ENCODE measurements at places on chromosomes 16 and 17.

- no peak for DNase-seq
Measured at GRCh38 chr16:60636117-60636516, 1400.1 kb downstream of the CDH8 start.

DNA sequence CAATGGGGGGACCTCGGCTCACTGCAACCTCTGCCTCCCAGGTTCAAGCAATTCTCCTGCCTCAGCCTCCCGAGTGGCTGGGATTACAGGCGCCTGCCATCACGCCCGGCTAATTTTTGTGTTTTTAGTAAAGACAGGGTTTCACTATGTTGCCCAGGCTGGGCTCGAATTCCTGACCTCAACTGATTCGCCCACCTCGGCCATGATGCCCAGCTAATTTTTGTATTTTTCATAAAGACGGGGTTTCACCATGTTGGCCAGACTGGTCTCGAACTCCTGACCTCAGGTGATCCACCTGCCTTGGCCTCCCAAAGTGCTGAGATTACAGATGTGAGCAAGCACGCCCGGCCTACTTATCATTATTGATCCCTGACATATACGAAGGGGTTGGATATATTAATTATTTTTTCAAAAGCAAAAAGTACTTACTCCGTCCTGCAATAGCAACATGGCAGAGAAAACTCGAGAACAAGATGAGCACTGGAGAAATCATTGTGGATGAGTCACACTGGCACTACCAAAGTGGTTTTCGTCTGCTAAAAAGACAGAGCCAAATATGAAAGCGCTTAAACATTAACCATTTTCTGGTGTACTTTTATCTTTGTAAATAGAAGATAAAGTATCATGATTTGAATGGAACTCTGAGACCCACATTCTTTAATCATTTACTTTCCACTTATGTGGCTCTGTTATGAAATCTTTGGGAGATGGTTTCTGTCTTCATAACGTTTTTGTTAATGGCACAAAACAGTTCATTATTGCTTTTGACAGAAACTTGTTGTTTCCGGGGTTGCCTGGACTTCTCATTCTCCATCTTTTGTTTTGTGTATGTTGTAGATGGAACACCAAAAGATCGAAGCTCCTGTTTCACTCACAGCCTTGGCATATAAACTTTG lies at the start of gene APOH:
Gene APOH (minus strand): TSS at position 529 of the 896 bp plus-strand sequence. CDS start 36 bp downstream, at position 493.
- no peak for DNase-seq

GRCh38 chr17:63190821-63191370 lies 224.9 kb downstream of the TANC2 start:
- no peak for DNase-seq

- no peak for DNase-seq
Measured at GRCh38 chr16:29812754-29813643, 1.0 kb downstream of the PRRT2 start.

DNA sequence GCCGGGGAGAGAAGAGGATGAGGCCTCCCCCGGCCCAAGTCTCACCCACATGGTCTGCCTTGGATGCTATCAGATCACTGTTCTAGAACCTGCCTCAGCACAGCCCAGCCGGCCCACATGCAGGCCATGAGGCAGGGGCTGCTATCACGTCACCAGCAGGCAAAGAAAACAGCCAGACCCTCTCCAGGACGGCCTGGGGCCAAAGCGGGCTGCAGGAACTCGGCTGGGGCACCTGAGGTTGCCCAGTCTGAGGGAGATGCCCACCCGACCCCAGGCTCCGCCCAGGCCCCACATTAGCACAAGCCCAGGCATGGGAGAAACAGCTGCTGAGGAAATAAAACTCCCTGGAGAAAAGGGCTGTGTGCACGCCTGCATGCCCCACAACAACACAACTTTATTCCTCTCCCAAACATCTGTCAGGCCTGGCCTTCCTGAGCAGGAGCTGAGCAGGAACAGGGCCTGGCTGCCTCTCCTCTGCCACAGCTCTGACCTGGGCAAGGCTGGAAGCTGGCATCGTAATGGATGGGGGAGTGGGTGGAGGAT lies 6.7 kb upstream of the SMIM5 start:
- no peak for DNase-seq

DNA sequence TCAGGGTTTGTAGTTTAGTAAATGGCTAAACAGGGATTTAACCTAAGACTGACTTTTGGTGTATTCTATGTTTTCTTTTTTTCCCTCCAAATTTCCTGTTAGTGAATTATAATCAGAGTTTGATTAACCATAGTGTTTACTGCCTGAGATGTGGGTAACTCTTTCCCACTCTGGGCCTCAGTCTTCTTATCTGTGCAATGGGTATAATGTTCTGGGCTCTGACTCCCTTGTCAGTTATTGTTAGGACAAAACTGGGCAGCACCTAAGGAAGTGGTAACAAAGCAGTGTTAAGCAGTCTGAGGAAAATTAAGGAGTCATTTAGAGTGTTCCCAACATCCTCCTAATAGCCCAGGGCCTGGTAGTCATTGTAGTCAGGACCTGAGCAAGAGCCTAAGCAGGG lies 206.4 kb upstream of the N4BP1 start:
- DNase-seq, result no peak

DNA sequence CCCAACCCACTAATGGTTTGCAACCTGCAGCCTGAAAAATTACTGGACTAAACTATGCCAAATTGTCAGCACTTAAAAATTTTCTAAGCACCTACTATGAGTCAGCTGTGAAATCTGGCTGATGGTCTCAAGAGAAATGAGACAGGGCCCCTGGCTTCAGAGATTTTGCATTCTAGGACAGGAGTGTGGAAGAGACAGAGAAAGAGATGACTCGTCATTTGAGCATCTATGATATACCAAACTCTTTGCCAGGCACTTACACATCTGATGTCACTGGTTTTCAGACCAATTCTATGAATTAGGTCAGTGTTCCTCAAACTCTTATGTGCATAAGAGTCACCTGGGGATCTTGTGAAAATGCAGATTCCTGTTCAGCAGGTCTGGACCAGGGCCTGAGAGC lies 44.4 kb downstream of the CLEC19A start:
- peak; percentile 12 for DNase-seq

DNA sequence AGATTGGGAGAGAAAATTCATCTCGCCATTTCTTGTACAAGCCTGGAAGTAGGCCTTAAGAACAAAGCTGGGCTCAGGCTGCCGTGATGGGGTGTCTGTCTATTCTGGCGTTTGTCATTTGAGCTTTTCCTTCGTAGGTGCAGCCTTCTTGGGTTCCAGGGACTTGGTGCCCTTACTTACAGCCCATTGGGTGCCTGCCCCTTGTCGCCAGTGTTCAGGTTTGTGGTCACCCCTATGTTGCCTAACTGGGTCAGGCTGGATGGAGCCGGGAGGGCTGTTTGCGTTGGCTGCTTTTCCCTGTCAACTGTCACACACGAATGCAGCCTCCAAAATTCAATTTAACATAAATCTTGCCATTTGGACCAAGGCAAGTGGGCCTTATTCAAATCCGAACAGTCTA lies 23.7 kb upstream of the MED9 start:
- no peak for DNase-seq

GRCh38 chr16:85457366-85457765 lies 155.8 kb upstream of the GSE1 start:
- no peak for DNase-seq

DNA sequence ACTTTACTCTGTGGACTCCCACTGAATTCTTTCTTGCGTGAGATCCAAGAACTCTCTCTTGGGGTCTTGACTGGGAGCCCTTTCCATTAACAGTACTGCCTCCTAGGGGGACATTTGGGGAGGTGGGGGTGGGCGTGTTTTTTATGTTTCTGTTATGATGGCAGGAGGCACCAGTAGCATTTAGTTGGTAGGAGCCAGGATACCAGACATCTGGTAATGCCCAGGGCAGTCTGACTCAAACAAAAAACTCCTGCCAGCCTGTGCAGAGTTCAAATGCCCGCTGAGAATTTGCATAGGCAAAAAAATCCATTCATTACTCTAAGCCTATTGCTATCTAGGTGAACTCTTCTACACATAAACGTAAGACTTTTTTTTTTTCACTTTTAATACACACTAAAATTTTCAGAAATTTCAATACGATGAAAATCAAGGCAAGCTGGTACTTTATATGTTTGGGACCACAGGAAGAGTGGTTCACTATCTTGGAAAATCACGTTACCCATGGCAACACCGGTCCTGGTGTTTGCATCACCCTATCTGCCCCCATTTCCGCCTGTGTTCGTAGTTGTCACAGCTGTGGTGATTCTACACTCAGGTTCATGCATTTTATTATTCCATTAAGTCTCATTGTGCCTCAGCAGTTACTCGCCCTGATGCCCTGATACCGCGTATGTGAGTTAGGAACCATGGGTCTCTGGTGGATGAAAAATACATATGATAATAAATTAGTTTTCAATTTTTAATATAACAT lies 121.1 kb upstream of the XYLT1 start:
- no peak for DNase-seq

DNA sequence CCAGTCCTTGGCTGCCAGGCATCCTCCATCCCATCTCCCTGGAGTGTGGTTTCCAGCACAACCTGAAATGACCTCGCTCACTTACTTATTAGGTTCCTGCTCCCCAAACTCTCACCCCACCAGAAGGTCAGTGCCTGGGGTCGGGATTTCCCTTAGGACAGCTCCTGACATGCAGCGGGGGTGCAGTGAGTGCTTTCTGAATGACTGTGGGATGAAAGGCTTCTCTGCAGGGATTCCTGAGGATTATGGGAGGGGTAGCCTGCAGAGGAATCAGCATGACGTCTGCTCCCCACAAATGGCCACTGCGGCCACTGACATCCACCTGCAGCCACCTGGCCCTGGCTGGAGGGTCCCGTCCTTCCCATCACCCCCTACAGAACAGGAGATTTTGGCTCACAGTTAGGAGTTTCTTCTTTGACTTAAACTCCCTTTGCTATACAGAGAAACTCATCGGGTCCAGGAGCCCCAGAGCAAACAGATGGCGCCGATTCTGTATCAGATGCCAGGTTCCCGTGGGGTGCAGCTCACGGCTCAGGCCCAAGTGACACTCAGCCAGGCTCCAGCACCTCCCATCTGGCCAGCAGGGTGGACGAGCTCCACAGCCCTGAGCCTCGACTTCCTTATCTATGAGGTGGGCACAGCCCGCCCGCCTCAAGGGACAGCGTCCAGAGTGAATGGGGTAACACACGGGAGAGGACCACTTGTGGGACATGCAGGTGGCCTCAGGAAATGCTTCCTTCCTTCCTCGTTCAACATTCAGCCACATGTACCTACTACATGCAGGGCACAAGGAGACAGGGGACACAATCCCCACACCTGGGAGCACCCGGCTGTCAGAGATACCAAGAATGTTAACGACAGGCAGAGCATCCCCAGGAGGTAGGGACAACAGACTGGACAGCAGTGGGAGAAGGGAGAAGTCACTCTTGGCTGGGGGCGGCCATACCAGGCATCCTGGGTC lies 69.8 kb downstream of the RMI2 start:
- DNase-seq, result no peak

- DNase-seq, result no peak
Measured at GRCh38 chr16:4505356-4506147, 29.4 kb downstream of the HMOX2 start.

GRCh38 chr16:84763629-84764028 lies 56.2 kb upstream of the CRISPLD2 start:
- DNase-seq, result no peak

DNA sequence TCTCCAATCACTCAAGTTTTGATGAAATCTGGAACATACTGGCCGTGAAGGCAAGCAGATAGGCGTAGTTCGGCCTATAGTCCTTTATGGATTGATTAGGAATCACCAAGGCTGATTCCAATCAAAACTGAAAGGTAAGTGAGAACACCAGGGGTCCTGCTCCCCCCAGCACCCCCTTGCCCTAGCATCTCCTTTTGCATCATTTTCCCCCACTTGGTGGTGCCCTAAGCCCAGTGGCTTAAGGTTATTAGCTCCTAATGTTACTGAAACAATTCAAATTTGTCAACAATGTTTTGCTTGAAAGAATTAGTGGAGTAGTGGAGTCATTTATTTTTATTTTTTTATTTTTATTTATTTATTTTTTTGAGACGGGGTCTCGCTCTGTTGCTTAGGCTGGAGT lies 4.9 kb downstream of the SLFN14 start:
- DNase-seq, result no peak

DNA sequence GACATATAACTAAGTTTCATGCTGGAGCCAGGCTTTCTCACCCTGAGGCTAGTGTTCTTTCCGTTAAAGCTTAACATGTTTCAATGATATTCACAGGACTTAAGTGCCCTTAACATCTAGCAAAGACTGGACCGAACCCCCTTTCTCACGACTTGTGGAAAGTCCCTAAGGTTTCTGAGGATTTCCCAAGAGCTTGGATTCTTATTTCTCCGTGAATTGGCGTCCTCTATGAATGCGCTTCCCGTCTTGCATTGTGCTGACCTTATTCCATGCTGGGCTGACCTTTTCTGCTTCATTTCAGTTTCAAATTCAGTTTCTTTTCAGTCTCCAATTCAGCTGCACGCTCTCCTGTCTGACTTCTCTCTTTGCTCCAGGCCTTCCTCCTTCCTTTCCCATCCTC lies 206.4 kb downstream of the HS3ST3A1 start:
- DNase-seq, result no peak

DNA sequence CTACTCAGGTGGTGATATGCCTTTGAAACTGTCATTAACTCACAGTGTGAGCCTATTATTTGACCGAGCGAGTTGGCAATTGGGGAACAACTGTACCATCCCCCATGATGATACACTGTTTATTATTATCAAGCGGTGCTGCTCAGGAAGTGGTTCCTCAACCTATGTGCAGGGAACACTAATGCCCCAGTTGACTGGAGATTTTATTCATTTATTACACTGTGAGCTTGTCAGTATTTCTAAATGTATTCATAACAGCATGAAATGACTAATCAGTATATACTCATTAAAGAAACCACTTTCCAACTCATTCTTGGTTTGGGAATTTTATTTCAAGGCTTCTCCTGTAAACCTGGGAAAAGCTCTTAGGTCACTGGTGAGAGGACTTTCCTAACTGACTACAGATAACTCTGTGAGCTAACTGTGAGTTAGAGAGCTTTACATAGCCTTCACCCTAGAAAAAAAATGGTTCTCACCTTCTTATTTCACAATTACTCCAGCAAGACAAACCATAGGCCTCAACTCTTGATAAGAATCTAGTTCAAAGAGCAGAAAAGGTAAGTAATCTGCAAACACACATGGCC lies 42.4 kb downstream of the NXPH3 start:
- DNase-seq, result no peak

GRCh38 chr17:80421381-80422090 lies 6.6 kb downstream of the ENDOV start:
- no peak for DNase-seq

DNA sequence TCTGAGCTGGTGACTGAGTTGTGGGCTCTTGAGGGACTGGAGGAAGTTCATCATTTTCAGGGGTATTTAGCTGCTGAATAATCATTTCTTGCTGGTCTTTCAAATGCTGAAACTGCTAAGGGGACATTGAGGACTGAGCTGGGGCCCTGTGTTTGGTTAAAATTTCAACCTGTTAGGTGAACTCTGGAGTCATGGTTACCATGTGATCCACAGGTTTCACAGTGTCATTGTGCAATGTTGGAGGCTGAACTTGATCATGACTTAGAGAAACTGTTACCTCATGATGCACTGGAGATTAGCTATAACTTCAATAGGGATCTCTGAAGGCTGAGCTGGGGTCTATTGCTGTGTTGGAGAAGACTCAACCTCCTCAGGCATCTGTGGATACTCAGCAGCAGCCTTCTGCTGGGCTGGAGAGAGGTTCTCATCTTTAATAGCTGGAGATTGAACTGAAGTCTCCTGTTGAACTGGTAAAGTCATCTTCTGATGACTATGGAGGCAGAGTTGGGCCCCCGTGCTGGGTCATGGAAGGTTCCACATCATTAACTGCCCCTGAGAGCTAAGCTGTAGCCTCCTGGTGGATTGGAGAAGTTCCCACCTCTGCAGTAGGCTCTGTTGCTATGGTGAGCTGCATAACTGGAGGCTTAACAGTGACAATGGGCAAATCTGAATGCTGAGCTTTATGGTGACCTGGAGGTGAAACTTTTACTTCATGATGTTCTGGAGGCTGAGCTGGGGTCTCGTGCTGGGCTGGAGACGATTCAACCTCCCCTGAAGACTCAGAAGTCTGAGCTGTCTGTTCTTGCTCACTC lies 15.2 kb downstream of the RDM1 start:
- DNase-seq, result no peak
